ENCODE measurements at places on chromosomes 5 and 9.

- no peak for DNase-seq
Measured at GRCh38 chr9:72113056-72113455, 36.2 kb upstream of the GDA start.

GRCh38 chr5:82129723-82130285 lies 148.3 kb downstream of the RPS23 start:
- no peak for DNase-seq

GRCh38 chr9:36802201-36802920 lies 229.7 kb downstream of the MELK start:
- DNase-seq, result no peak

- DNase-seq, result no peak
Measured at GRCh38 chr5:57859626-57860025, 377.0 kb upstream of the ACTBL2 start.

DNA sequence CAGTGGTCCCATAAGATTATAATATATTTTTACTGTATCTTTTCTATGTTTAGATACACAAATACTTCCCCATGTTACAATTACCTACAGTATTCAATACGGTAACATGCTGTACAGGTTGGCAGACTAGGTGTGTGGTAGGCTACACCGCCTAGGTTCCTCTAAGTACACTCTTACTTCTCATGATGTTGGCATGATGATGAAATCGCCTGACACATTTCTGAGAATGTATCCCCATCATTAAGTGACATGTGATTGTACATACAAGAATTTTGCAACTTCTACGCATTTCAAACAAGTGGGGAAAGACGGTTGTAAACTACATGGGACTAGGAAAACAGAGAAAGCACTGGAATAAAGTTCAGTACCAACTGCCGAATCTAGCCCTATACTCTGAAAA lies 53.3 kb downstream of the SETX start:
- no peak for DNase-seq

GRCh38 chr5:114449860-114450421 lies 88.1 kb downstream of the KCNN2 start:
- no peak for DNase-seq

GRCh38 chr5:177107159-177107558 lies 20.4 kb downstream of the FGFR4 start:
- DNase-seq, result no peak

DNA sequence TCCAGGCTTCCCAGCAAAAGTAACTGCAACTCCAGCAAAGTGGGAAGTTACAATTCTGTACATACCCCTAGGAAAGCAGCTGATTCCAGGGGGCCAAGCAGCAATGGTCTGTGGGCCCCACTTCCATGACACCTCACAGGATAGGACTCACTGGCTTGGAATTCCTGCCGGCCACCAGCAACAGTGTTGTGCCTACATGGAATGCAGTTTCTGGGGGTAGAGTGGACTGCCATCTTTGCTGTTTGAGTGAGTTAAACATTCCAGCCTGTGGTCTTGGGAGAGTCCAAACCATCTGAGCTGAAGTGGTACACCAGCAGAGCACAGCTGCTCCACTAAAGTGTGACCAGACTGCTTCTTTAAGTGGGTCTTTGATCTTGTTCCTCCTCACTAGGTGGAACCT lies 13.4 kb upstream of the FBN2 start:
- no peak for DNase-seq

GRCh38 chr5:114434396-114435219 lies 72.7 kb downstream of the KCNN2 start:
- DNase-seq, result no peak

GRCh38 chr9:88388886-88389605 lies 802 bp downstream of the SPIN1 start:
- peak; percentile 41 for DNase-seq

- DNase-seq, result no peak
Measured at GRCh38 chr5:170217831-170218230, 15.0 kb upstream of the C5orf58 start.

Measured in stimulated activated CD8-positive, alpha-beta memory T cell treated with anti-CD3 and anti-CD28 coated beads, Interleukin-12 subunit alpha, Interleukin-12 subunit beta, amount 100 ng/mL, for 4 hours (primary cell).